ENCODE measurements at places on chromosomes 12 and 14. TPM values are rescaled to one million over a fixed set of nuclear protein-coding genes. Genes with fewer than 3 reads are reported as not detected.
A peak's percentile ranks its signal among the peaks of the same experiment; 100 is the strongest.

Gene CCDC196
- not detected for polyA plus RNA-seq

Gene SLC35F4
- not detected for polyA plus RNA-seq

Gene RND1
- 0.95 TPM for polyA plus RNA-seq

Gene ACTN1
- polyA plus RNA-seq, result 88.2 TPM

Gene AQP6
- polyA plus RNA-seq, result 0.04 TPM

Gene PIWIL1
- not detected for polyA plus RNA-seq

Gene TMEM132D
- polyA plus RNA-seq, result not detected

Gene ANG
- polyA plus RNA-seq, result 3.3 TPM

Gene ARHGEF25
- polyA plus RNA-seq, result 20.3 TPM

Gene COX8C
- polyA plus RNA-seq, result not detected

DNA sequence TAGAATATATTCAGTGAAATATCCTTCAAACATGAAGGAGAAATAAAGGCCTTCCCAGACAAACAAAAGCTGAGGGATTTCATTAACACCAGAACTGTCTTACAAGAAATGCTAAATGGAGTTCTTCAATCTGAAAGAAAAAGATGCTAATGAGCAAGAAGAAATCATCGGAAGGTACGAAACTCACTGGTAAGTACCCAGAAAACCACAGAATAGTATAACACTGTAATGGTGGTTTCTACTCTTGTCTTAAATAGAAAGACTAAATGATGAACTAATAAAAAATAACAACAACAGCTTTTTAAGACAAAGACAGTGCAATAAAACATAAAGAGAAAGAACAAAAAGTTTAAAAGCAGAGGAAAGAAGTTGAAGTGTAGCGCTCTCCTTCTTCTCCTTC, 18.7 kb upstream of the RNF212B start:
- DNase-seq, result no peak

GRCh38 chr14:72942934-72943333, 16.7 kb downstream of the DCAF4 start:
- no peak for DNase-seq

DNA sequence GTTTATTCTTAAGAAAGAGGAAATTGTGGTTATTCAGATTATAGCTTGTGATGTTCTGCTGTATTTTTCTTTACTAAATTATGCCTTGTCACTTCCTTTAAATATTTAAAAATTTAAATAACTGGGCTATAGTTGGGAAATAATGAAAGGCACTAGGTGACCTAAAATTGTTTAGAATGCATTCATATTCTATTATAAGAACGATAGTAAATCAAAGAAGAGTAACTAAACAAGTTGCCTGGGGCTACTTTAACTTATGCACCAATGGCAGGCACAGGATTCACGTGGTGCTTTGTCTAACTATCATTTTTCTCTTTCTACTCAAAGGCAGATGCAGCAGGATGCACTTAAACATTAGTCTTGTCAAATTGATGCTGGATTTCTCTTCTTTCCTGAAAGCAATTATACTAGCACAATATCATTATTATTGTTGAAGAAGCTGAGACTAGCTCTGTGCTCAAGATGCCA, 190.7 kb upstream of the PPFIA2 start:
- no peak for DNase-seq

- no peak for DNase-seq
Observed at GRCh38 chr14:22955702-22956569, 954 bp downstream of the HAUS4 start.

DNA sequence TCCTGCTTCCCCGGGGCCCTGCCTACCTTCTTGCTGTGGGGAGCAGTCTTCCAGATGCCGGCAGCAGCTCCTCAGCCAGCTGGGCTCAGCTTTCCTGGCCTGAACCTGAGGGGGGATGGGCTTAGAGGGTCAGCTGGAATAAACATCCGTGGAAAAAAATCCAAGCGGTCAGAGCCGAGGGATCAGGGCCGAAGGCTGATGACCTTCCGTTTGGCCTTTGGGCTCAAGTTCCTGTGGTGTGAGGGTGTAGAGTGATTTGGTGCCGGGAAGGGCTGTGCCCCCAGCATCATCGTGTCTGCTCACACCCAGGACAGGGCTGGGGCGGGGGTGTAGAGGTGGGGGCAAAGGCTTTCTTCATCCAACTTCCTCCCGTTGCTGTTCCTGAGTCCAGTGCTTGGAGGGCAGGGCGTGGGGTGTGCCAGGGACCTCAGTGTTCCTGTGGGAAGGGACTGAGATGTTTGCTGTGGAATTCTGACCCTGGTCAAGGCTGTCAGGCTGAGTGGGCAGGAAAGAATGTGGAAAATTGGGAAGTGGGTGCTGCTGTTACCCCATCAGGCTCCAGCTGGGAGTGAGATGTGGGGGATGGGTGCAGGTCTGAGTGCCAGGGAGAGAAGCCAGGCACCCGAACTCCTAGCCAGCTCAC, 2.6 kb downstream of the SMIM41 start:
- peak; percentile 82 for DNase-seq

DNA sequence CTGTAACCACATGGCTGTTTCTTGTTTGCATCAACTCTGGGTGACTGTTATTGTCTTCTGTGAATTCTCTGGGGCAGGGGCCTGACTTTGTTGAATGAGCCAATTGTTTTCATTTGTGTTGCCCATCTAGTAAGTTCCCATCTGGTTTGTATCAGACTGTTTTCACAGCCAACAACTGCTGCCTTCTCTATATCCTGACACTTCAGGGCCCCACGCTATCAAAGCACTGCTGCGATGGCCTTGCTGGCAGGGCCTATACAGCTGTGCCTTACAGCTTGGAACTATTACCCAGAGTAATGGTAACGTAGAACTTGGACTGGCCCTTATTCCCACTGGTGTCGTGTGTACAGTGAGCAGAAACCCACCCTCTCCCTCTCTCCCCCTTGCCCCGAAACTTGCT, 104.3 kb upstream of the DACT1 start:
- DNase-seq, result peak; percentile 28

GRCh38 chr12:103569278-103569677, 17.8 kb upstream of the STAB2 start:
- no peak for DNase-seq

DNA sequence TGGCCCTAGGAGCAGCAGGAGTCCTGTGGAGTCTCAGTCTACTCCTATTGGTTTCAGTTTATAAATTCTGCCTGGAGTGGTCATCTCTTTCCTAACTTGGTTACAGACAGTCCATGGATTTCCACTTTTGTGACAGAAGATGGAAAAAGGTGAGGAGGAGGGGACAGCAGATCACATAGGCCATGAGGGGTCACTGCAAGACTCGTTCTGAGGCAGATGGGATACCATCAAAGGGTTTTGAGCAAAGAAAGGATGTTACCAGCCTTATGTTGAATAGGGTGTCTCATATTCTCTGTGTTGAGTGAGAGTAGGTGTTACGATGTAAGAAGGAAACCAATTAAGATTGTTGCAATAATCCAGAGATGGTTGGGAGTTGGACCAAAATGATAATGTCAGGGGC, 15.3 kb downstream of the PDE3A start:
- no peak for DNase-seq

DNA sequence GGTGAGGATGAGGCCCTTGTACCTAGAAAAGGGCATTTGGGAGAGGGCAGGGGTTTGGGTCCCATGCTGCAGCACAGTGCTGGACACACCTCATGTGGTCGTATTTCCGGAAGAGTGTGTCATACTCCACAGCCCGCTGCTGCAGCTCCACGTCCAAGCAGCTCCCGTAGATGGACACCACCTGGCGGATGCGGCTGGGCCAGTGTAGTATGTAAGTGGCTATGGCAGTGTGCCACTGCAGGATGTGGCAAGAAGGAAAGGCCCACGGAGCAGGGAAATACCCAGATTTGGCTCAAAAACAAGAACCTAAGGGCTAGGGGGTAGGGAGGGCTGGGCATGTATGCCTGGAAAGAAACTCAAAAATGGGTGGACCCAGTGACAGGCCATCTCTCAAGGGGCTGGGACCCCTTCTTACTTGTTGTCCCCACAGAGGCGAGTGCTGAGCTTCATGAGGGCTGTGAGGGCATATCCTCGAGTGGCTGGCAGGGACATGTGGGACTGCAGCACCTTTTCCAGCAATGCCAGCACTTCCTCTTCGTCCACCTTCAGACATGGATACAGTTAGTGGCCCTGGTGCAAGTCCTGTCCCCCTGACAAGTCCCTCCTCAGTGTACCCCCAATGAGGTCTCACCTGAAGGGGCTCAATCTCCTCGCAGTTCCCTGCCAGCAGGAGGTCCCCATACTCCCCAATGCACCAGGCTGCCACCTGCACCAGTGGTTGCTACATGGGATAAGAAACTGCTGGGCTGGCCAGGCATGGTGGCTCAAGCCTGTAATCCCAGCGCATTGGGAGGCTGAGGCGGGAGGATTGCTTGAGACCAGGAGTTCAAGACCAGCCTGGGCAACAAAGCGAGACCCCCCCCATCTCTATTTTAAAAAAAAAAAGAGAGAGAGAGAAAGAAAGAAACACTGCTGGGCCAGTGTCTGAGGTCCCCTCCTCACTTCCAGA, 5.4 kb downstream of the AP1G2 start:
- no peak for DNase-seq

DNA sequence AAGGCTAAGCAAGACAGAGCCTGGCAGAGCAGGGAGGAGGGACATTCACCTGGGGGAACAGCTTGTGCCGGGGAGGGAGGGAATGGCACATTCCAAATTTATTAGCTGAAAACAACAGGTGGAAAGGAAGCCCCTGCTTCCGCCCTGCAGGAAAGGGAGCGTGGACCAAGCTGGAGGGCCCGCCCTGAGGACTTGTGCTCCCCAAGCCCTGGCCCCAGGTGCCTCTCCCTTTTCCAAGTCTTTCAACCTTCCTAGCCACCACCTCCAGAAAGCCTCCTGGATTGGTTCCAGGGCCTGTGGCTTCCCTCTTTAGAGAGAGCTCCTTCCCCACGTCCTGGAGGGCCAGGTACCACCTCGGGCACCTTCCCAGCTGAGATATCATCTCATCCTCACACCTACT, 2.7 kb downstream of the DEGS2 start:
- DNase-seq, result no peak

DNA sequence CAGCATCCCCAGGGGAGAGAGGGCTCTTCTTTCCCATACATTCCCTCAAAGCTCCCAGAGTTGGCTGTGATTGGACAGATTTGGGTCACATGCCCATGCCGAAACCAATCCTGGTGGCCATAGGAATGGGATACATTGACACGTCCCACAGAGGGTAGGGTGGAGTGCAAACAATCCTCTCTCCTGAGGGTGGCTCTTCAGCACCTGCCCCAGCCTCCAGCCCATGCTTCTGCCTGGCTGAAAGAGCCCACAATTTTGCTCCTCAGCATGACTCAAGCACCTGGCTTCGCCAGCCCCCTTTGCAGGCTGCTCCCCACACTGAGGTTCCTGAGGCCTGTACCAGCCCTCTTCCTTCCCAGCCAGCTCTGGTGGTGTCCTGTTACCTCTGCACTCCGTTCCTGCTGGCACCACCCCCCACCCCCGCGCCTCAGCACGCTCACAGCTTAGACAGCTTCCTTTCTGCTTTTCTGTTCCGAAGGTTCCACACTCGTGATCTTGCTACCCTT, 71.7 kb downstream of the CCDC92 start:
- DNase-seq, result no peak

GRCh38 chr14:95699412-95699811, 13.2 kb downstream of the TCL1B start:
- no peak for DNase-seq

DNA sequence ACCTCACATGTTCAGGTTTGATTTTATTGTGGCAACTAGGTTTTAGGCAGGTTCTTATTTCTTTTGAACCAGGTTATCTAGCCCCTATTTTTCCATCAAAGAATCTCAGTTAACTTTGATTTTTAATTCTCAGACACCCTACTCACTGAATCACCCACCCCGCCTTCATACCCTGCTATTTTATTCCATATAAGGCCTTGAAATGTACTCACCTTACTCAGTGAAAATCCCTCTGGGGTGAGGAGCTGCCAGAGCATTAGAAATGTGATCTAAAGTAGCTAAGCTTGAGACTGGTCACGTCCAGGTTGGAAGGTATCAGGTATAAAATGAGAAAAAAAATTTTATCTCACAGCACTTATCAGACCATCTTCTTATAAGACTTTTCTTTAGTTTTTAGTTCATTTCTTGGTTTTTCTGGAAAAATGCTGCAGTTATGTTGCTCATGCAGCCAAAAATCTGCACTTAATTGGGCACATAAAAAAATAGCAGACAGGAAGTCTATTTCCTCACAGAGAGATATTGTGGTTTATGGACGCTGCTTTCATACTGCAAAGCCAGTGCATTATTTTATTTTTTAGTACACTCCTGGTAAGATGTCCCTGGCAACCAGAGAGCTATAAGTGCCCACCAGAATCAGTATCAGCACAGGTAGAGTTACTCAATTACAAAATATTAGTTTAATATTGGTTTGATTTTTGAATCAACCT, 101.5 kb upstream of the CCDC91 start:
- no peak for DNase-seq

GRCh38 chr14:53655080-53655785, 301.4 kb downstream of the BMP4 start:
- no peak for DNase-seq

All from heart left ventricle (tissue), 16 donors.